Activated CD8-positive, alpha-beta memory T cell treated with anti-CD3 and anti-CD28 coated beads, Interleukin-2, amount 50 U/mL, for 4 hours (primary cell): ENCODE measurements at places on chromosomes 2 and 18.

- no peak for DNase-seq
These were observed 305.9 kb upstream of the SALL3 start for GRCh38 chr18:78673516-78674321.

GRCh38 chr2:9908639-9909038, 42.9 kb upstream of the GRHL1 start:
- no peak for DNase-seq

DNA sequence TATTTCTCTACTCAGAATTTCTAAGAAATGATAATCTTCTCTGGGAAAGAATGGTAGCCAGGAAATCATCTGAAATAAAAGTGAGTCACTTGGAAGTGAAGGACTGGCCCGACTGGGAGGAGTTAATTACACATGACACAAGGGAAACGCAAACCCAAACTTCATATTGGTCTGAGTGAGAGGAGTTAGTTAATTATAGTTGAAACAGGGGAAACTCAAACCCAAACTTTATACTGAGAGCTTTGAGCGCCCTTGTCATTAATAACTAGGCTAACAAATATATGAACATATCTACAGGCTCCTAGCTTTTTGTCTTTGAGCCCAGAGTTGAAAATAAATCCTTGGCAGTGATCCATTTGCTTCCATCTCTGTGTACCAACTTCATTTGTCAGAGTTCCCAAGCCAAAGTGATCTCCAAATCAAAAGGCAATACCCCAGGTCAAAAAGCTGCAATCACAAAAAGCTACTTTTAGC, 187.8 kb upstream of the COL3A1 start:
- no peak for DNase-seq

- DNase-seq, result no peak
These were observed 20.3 kb downstream of the RALB start for GRCh38 chr2:120272763-120273481.

GRCh38 chr2:187117483-187117882, 268.5 kb upstream of the ZSWIM2 start:
- no peak for DNase-seq

DNA sequence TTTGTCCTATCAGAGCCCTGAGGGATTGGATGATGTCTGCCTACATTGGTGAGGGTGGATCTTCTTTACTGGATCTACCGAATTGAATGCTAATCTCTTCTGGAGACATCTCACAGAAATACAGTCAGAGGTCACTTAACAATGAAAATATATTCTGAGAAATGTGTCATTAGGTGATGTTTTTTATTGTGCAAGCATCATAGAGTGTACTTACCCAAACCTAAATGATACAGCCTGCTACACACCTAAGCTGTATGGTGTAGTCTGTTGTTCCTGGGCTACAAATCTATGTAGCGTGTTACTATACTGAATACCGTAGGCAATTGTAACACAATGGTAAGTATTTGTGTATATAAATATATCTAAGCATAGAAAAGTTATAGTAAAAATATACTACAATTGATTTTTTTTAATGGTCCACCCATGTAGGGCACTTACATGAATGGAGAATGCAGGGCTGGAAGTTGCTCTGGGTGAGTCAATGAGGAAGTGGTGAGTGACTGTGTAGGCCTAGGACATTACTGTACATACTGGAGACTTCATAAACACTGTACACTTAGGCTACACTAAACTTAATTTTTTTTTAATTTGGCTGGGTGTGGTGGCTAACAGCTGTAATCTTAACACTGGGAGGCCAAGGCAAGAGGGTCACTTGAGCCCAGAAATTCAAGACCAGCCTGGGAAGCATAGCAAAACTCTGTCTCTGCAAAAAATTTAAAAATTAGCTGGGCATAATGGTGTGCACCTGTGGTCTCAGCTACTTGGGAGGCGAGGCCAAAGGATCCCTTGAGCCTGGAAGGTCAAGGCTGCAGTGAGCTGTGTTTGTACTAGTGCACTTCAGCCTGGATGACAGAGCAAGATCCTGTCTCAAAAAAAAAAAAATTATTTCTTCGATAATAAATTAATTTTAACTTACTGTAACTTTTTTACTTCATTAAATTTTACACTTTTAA, 226.3 kb upstream of the UBE2E3 start:
- DNase-seq, result no peak

GRCh38 chr2:78718024-78718423, 307.5 kb upstream of the REG3G start:
- no peak for DNase-seq

DNA sequence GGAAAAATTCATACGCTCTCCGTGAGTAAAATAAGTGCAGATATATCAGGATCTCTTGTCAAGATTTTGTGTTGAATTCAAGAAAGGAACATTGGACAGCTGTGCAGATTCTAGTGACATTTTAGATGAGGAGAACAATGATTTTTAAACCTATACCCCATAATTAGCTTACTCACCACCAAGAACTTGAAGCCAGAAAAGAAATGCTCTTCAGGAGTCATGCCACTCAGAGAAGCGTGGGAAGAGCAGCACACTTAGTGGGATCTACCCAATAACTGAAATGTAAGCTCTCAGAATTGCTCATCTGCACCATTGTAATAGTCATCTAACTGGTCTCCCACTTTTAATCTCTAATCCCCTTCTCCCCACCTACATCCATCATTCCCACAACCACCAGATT, 9.2 kb upstream of the ERMN start:
- no peak for DNase-seq
